ENCODE measurements at places on chromosomes 6 and 20.

DNA sequence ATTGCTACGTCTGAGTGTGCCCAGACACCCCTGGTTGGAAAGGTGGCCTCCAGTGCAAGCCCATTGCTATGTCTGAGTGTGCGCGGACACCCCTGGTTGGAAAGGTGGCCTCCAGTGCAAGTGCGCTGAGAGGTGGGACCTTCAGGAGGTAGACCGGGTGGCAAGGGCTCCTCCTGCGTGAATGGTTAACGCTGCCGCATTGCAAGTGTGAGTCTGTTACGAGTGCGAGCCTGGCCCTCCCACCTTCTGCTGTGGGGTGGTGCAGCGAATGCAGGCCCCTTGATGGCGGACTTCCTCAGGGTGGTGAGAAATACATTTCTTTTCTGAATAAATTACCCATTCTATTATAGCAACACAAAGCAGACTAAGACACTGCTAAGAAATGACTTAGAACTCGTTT, 208.8 kb downstream of the DLL1 start:
- no peak for DNase-seq

- DNase-seq = peak; percentile 66
These were observed 99.4 kb downstream of the BFSP1 start for GRCh38 chr20:17431621-17432364.

GRCh38 chr6:41066867-41067304, 5.3 kb downstream of the OARD1 start:
- DNase-seq = peak; percentile 74

GRCh38 chr20:916825-917224, 691 bp upstream of the ANGPT4 start:
- no peak for DNase-seq

GRCh38 chr6:67914419-67914818, 720.7 kb upstream of the ADGRB3 start:
- DNase-seq = no peak

- DNase-seq = peak; percentile 92
These were observed at the start of gene FAM110A for GRCh38 chr20:833450-834150. Gene FAM110A (plus strand): TSS chr20:833715. CDS start chr20:844805, 11,090 bp downstream.

- peak; percentile 63 for DNase-seq
These were observed 188.1 kb downstream of the CDC5L start for GRCh38 chr6:44575644-44576043.

GRCh38 chr6:165692106-165692653, 29.1 kb upstream of the PDE10A start:
- no peak for DNase-seq

DNA sequence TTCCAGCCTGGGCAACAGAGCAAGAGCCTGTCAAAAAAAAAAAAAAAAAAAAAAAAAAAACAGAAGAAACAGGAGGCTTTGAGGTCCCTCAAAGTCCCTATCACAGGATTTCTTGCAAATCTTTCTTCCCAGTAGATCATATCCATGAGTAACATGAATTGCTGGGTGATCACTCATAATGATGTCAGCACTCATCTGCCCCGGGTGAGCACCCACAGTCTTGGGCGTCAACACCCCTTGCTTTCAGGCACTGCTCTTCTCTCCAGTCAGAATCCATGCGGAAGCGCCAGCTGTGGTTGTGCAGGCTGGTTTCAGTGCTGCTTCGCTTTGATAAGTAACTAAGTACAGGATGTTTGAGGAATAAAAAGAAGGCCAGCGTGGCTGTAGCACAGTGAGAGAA, 40.2 kb upstream of the INSM1 start:
- no peak for DNase-seq

DNA sequence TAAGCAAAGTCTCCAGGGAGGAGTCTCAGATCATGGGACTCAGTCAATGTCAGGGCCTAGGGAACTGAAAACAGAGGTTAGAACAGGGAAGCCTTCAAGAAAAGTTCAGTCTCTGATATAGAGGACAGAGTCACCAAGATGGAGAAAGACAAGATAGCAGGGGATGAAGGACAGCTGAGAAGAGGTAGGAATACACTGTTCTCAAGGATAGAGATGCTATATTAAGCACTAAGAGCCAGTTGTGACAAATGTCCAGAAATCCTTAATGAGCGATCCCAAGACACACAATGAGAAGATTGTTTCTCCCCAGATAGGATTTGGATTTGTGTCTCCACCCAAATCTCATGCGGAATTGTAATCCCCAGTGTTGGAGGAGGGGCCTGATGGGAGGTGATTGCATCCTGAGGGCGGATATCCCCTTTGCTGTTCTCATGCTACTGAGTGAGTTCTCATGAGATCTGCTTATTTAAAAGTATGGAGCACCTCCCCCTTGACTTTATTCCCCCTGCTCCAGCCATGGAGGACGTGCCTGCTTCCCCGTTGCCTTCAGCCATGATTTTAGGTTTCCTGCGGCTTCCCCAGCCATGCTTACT, 168.2 kb downstream of the AKAP7 start:
- no peak for DNase-seq

- DNase-seq = peak; percentile 98
These were observed 19.5 kb downstream of the ZNF311 start for GRCh38 chr6:28985462-28986164.

DNA sequence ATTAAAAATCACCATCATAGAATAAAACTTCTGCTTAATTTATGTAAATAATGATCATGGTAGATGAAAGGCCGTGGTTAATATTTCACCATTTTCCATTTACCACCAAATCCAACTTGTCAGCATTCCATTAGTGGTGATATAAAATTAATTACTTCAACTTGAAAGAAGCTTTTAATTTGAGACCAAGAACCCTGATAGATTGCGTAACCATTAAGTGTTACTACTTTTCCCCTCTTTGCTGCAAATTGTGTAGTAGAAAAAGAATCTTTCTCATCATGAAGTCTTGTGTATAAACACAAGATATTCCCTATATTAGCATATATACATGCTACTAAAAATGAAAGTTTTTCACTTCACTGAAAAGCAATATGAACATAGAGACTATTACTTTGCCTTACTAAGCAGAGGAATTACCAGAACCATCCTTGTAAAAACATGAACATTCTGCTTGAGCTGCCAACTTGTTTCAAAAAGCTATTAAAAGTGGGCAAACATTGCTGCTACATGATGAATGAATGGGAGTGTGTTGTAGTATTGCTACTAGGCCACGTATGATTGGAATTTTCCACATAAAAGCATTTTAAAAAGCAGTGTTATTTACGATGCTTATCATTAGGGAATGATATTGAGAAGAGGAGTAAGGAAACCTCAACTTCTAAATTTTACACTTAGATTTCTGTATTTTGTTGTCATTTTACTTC, 35.0 kb downstream of the STX11 start:
- no peak for DNase-seq

- no peak for DNase-seq
These were observed 3.0 kb downstream of the EIF6 start for GRCh38 chr20:35281506-35282101.

DNA sequence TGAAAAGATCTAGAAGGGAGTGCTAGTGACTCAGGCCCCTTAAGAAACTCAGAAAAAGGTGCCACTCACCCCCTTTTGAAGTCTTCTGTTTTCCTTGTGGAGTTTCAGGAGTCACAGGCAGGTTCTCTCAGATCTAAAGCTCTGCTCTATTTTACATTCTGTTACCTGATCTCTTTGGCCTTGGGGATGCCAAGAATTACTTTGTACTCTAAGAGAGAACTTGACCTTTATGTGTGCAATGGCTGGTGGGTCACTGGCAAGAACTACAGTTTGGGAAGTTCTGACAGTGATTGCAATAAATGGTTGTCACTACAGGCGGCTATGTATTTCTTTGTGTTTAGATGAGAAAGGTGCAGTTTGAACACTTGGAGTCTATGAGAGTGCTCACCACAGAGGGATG, 24.2 kb upstream of the ENPP4 start:
- DNase-seq = no peak

DNA sequence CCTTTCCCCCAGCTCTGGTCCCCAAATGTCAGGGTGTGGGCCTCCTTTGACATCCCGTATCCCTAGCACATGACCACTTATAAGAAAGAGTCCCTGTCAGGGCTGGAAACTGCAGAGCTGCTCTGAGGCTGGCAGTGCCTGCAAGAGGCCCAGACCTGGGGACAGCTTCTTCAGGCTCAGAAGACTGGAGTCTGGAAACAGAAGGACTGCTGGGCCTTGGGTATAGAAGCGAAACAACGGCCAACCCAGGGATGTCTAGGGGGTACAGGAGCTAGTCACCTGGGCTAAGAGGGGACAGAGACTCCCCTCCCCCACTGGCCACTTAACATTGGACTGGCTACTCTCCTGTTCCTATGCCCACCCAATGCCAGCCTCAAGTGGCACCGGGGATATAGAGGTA, 4.7 kb downstream of the SCUBE3 start:
- no peak for DNase-seq

GRCh38 chr6:156306531-156306930, 470.6 kb upstream of the ARID1B start:
- DNase-seq = no peak

- DNase-seq = no peak
These were observed 1.2 kb downstream of the ZNF831 start for GRCh38 chr20:59164686-59165391.

GRCh38 chr6:87122477-87122876, 27.6 kb upstream of the CGA start:
- DNase-seq = no peak

DNA sequence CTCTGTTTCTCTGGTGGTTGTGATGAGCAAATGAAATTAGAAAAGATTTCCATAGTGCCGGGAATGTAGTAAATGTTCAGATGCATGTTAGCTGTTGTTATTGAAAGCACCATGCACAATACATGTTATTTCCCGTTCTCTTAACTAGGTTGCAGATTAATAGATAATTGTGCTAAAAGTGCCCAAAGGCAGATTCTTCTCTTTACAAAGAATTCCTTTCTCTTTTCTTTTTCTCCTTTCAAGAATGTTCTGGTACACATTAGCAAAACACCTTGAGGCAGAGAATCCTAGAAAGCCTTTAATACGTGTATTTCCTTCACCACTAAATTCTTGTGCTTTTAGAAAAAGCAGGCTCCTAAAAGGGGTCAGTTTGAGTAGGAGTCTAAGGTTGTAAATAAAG, 121.1 kb upstream of the ASF1A start:
- DNase-seq = no peak

GRCh38 chr6:11218538-11219399, 13.7 kb downstream of the NEDD9 start:
- DNase-seq = no peak
